Fibroblast of villous mesenchyme (primary cell): ENCODE measurements at places on chromosomes 2 and 18.

DNA sequence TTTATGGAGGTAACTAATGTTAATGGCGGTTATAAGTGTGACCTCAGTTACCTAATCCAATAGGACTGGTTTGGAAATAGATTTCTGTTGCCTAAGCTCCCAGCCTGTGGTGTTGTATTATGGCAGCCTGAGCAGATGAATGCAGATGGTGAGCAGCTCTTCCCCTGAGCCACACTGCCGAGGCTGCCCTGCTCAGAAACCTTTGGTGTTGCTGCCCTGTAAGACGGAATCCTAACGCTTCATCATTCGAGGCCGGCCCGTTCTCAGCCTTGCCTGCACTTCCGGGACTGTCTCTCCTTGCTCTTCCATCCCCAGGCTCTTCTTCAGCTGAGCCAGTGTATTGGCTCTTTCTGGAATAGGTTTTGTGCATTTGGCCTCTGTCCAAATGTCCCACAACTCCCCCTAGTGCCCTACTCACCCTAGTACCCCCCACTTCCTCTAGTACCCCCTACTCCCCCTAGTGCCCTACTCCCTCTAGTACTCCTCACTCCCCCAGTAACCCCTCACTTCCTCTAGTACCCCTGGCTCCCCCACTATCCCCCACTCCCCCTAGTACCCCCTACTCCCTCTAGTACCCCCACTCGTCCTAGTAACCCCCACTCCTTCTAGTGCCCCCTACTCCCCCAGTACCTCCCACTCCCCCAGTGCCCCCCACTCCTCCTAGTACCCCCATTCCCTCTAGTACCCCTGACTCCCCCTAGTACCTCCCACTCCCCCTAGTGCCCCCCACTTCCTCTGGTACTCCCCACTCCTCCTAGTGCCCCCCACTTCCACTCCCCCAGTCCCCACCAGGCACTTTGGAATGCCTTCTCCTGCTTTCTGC is 106.0 kb upstream of the TAF1B start:
- DNase-seq: peak; percentile 26

DNA sequence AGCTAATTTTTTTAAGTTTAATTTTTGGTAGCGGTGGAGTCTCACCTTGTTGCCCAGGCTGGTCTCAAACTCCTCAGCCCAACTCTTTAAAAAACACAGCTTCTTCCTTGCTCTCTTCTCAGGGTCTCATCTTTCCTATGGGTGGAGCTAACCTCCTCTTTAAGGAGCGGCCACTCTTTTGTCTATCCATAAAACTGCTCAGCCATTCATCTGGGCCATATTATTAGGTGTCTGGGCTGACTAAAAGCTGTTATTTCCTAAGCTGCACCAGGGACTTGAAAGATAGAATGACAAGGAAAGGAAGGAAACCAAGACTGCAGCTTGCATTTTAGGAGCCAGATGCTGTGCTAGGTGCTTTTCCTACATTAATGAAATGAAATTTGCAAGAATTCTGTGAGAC is 35.8 kb upstream of the THOC1 start:
- DNase-seq: peak; percentile 3

GRCh38 chr18:74819433-74820059 is 221.9 kb downstream of the ZNF407 start:
- DNase-seq: no peak

- no peak for DNase-seq
Observed at GRCh38 chr2:119910566-119910965, 102.3 kb upstream of the EPB41L5 start.

GRCh38 chr2:150404147-150404546 is 83.3 kb downstream of the RND3 start:
- DNase-seq: no peak

GRCh38 chr18:21242141-21242779 is at the start of gene GREB1L:
Gene GREB1L (plus strand): TSS chr18:21242232. CDS start chr18:21383519, 141,287 bp downstream.
- peak; percentile 48 for DNase-seq

- DNase-seq: no peak
Observed at GRCh38 chr18:5061785-5062184, 135.3 kb downstream of the AKAIN1 start.

DNA sequence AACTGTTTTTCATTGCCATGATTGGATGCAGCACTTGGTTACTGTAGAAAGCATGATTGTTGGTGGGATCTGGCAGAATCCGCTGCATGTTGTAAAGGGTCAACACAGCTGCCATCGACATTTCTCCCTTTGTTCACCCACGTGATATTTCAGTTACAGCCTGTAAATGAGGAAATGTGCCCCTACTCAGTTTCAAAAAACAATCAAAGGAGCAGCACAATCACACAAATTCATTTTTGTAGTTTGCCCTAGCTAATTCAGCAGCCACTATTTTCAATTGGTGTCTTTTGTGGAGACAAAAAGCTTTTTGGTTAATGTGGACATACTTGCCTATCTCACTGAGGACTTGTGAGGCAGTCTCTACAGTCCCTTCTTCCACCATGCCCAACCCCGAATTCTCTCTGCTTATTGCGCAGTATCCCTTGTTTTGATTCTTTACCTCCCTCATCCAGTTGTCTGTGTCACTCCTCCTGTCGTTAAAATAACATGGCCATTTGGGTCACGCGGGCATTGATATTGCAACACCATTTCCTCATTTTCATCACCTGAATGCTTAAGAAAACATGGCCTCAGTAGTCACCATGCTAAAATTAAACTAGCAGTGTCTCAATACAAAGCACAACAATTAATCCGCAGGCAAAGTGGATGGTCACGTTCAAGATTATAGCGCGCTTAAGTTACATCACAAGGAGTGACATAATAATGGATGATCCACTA is 6.4 kb upstream of the PROC start:
- DNase-seq: peak; percentile 44
